ENCODE measurements at places on chromosomes 3 and 15.

- no peak for DNase-seq
Observed at GRCh38 chr3:23916152-23916885, 471 bp downstream of the NKIRAS1 start.

DNA sequence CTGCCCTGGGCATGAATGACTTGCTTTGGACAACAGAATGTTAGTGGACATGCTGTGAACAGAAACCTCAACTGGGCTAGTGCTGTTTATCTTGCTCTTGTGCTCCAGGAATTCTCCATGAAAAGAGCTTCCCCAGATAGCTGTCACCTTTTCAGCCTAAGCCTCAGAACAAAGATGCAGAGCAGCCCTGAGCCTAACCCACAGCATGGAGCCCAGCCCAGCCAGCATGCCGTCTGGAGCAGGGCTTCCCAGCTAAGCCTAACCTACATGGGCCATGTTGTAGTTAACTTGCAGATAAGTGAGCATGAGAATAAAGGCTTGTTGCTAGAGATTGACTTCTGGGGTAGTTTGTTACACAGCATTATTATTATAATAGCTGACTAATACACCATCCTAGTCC is 48.9 kb downstream of the SCN5A start:
- DNase-seq: no peak

DNA sequence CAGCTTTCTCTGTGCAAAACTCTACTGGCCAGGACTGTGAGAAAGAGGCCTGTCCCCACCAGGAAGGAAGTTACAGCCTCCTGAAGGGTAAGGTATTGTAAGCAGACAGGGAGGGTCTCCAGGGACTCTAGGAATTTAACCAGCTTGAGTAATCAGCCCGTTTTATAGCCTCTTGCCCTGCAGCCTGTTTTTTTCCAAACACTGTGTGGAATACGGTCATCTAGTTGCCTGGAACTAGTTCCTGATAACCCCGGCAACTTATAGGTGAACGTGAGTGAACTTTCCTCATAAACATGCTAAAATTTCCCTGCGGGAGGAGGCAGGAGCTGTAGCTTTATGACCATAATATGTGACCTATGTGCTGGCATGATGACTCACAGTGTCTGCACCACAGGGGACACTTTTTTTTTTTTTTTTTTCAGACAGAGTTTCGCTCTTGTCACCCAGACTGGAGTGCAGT is 60.1 kb upstream of the DAZL start:
- DNase-seq: no peak

- no peak for DNase-seq
Observed at GRCh38 chr15:69472562-69472961, 19.9 kb downstream of the RPLP1 start.

- DNase-seq: no peak
Observed at GRCh38 chr15:68449389-68449788, 17.4 kb upstream of the ITGA11 start.

DNA sequence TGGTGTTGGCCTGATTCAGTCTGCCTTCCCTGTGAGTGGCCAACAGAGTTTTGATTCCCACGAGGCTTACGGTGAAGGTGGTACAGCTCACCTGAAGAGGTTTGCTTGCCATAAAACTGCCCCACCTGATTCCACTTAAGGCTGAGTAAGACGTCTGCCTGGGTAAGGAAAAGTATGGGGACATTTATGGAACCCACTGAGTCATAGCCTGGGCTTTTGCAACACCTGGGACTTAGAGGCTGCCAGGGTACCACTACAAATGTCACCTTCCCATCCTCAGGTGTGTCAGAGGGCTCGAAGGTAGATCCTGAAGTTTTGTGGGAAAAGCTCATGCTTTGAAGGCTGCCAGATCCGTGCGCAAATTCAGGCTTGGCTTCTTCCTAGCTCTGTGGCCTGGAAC is 56.9 kb upstream of the SLCO2A1 start:
- no peak for DNase-seq

DNA sequence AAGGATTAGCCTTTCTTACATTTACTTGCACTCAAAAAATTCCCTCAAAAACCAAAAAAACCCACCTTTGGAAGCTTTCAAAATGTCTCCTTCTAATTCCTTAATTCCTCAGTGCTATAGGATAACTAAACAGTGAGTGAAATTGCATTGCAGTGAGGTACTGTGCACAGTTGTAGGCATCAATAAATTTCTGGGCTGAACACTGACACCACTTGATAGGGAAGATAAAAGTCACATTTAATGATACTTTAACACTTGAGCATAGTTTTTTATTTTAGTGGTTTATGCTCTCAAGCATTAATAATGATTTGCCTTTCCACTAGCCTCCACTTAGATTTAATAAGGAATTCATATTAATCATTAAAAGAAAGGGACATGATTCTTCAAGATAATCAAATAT is 52.3 kb downstream of the MAP2K5 start:
- DNase-seq: no peak

GRCh38 chr3:56347219-56347871 is 120.9 kb downstream of the ERC2 start:
- peak; percentile 5 for DNase-seq

DNA sequence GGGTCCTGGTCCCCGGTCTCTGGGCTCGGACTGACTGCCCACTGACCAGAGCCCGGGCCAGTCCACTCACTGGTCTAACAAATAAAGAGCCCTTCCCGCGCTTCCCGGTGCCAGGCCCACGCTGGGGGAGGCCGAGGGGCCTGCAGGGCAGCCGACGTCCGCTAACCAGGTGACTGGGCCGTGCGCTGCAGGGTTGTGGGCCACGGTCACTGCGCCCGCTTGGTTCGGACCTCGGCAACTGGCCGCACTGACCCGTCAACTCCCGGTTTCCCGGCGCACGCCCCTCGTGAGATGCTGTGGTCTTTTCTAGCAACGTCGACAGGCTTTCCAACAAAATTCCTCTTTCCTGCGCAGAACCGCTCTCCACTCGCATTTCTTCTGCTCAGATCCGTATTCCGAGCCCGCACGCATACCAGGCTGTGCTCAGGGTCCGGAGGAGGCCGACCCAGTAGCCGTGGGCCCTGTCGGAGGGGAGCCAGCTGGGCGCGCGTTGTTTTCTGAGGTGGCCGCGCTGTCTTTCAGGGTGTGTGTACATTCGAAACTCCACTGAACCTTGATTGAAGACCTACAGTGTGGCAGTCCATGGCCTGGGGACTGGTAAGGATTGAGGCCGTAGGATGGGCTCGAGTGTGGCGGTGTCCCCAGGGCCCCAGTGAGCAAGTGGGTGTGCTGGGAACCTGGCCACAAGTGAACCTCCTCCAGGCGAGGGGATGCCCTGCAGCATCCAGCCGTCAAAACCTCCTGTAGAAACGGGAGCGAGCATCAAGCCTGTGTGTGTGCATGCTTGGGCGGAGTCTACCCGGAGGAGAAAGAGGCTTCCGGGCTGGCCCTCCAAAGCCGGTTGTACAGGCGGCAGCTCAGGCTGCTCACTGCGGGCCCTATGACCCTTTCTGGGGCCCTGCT is 875 bp upstream of the NT5DC2 start:
- no peak for DNase-seq

GRCh38 chr3:82498186-82498585 is 736.7 kb upstream of the GBE1 start:
- DNase-seq: no peak

- DNase-seq: no peak
Observed at GRCh38 chr3:4071481-4072184, 231.5 kb upstream of the SETMAR start.

- no peak for DNase-seq
Observed at GRCh38 chr3:107356706-107357105, 20.5 kb upstream of the CCDC54 start.

DNA sequence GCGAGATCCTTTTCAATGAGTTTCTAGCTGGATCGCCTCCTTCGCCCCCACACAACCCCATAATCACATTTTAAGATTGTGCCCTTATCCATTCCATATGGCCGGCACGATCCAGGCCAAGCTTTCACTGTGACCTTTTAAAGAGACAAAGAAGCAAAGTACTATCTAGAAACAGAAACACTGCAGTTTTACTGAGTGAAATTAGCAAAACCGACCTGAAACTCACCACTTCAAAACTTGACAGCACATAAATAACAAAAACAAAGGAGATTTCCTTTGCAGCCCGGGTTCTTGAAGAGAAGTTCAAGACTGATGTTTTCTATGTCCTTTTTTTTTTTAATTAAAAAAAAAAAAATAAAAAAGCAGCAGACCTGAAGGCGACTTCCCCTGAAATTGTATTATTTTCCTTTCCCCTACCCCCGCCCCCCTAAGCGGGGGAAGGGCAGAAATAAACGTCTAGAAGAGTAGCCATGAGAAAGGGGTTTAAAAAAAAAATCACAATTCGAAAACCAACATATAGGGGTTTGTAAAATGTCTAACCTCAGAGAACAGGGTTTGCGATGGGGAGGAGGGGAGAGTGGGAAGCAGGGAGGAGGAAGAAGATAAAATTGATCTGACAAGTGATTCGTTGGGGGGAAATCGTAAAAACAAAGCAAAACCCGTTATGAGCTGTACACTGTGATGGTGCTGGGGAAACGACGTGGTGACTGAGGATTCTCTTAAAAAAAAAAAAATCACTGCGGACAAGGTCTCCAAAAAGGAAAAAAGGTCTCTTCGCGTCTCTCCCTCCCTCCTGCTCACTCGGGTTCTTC is 1.5 kb downstream of the SATB1 start:
- no peak for DNase-seq

DNA sequence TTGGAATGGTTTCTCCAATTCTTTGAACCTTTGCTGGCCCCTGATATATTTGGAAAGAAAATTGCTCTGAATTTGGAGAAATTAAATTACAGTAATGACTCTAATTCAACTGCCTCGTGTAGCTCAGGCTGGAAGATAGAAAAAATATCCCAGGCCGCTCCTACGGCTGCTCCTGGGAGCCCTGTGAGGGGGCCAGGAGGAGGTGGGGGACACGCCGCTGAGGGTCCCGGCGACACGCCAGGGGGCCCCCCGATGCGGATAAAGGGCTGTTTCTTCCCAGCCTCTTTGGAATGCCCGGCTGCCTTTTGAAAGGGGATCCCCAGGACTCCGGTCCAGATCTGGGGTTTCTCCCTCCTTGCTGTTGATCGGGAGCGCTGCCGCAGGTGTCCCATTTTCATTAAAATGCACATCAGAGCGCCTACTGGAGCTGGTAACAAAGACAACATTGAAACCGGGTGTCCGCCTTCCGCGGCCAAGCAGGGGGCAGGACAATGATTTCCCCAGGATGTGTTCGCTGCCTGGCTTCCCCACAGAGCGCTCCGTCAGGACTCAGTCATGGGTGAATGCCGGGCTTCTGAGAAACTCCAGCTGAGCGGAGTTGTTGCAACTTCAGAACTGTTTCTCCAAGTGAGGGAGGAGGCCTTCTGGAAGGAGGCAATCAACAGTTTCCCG is 200.1 kb upstream of the KBTBD8 start:
- DNase-seq: no peak

- no peak for DNase-seq
Observed at GRCh38 chr15:57026016-57026592, 107.7 kb downstream of the TCF12 start.

GRCh38 chr3:16875876-16876550 is 8.7 kb upstream of the PLCL2 start:
- DNase-seq: no peak

DNA sequence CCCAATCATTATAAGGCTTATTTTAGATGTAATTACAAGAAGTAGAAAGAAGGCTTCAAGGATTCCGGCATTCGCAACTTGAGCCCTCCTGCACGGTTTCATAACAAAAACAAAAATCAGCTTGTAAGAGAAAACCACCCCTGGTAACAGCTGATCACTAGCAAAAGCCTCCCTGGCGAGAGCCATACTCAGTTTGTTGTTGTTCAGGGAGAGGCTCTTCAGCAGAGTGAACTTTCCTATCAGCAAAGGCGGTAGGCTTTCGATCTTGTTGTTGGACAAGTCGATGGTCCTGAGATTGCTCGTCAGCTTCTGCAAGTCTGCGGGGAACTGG is 710 bp downstream of the LRRC57 start:
- no peak for DNase-seq

GRCh38 chr3:153596401-153596800 is 434.4 kb downstream of the RAP2B start:
- DNase-seq: no peak

- no peak for DNase-seq
Observed at GRCh38 chr3:42751609-42752008, 21.4 kb downstream of the CCDC13 start.

- peak; percentile 76 for DNase-seq
Observed at GRCh38 chr3:48507256-48508061, 3.5 kb upstream of the SHISA5 start.

DNA sequence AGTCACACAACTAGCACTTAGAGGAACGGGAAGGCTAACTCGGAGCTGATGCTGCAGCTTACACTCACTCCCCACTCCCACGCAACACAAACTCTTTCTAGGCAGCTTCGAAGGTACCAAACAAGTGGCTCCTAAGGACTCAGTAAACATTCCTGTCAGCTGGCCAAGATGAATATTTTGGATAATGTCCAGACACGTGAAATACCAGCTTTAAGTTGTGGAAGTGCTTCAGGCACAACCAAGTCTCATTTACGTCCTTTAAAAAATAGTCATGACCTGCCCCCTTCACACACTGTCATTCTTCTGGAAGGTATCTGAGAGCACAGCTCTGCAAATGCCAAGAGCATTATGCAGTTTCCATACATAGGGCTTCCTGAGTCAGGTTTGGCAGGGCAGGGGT is 1005.9 kb upstream of the CFAP20DC start:
- no peak for DNase-seq

DNA sequence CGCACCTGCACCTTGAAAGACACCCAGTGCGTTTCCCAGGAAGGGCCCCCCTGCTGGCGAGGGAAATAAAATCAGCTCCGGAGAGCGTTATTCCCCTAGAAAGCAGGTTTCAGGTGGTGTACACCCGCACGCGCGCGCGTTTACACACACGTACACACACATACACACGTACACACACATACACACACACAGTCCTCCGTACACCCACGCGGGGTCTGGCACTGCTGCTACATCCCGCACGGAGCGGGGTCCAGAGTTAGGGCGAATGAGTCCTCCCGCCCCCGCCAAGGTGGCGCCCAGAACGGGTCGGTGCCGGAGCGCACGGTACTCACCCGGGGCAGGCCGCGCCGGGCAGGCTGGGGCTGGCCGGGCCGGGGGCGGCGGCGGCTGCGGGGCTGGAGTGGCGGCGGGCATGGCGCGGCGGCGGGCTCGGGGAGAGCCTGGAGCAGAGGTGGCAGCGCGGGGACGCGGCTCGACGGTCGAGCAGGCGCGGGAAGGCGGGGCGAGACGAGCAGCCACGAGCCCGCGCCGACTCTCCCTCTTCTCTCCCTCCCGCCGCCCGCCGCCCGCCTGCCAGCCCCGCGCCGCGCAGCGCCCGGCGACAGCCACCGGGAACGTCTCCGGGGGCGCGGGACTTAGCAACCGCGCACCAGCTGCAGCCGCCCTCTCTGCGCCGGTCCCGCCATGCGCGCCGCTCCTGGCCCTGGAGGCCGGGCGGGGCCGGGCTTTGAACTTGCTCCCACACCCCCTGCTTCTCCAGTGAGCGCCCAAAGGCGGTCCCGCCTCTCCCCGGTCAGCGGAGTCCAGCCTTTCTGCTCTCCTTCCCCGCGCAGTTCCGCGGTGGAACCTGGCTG is at the start of gene DCLK3:
DCLK3 (minus strand) TSS at position 704 of the 854 bp plus-strand sequence; CDS start at position 414, 290 bp downstream.
- DNase-seq: no peak

GRCh38 chr3:190121383-190121782 is 686 bp upstream of the P3H2 start:
- no peak for DNase-seq

Measured in activated CD4-positive, alpha-beta T cell treated with anti-CD3 and anti-CD28 coated beads, Interleukin-2, amount 50 U/mL, for 1 hour (primary cell).